ENCODE measurements at places on chromosomes 13 and 19. TPM values are rescaled to one million over a fixed set of nuclear protein-coding genes. Genes with fewer than 3 reads are reported as not detected.

DNA sequence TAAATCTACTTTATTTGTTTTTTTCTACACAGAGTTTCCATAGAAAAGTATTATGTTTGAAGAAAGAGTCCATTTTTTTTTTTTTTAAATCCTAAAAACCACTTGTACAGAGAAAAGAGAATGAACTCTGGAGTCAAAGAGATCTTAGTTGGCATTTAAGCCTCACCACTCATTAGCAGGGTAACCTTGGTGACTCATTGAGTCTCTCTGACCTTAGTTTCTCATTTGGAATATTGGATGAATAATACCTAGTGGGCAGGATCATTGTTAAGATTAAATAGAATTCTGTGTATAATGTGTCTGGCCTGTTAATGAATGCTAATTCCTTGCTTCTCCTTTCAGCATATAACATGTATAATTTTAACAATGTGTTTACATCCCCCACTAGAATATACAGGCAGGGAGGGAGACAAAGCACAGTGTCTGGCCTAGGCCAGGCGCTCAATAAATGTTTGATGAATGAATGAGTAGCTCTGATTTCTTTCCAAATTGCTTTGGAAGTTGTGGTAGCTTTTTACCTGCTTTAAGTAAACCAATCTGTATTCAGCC is 48.7 kb upstream of the MYCBP2 start:
- DNase-seq: no peak

Gene GPC6
- 8.4 TPM for total RNA-seq

- no peak for DNase-seq
These were observed 29.7 kb upstream of the OLFM2 start for GRCh38 chr19:9966024-9966423.

GRCh38 chr19:43532571-43532961 is 422 bp upstream of the ZNF575 start:
- DNase-seq: no peak

Gene CLEC4G
- not detected for total RNA-seq

DNA sequence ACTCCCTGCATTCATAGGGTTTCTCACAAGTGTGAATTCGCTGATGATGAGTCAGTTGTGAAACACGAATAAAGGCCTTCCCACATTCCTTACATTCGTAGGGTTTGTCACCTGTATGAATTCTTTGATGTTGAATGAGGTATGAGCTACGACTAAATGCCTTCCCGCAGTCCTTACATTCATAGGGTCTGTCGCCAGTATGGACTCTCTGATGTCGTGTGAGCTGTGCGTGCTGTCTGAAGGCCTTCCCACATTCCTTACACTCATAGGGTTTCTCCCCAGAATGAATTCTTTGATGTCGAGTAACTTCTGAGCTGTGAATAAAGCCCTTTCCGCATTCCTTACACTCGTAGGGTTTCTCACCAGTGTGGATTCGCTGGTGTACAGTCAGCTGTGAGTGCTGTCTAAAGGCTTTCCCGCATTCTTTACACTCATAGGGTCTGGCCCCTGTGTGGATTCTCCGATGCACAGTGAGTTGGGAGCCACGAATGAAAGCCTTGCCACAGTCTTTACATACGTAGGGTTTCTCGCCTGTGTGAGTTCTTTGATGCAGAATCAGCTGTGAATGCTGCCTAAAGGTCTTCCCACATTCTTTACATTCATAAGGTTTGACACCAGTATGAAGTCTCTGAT is 30.5 kb upstream of the COX7A1 start:
- no peak for DNase-seq

DNA sequence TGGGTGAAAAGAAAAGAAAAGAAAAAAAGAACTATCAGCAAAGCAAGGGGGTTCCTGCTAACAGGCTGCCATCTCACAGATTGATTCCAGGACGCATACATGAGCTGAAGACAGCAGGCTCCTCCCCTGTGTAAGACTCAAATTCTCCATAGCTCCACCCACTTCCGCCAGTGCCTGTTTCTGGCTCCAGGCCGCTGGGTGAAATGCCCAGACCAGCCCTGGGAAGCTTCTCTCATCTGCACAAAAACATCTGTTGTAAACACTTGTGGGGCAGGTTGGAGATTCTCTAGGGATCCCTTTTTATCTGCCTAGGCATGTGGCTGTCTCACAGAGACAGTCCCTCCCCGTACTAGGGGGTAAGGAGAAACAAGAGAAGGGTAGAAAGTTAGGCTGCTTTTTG is 1054.4 kb upstream of the SPRY2 start:
- DNase-seq: no peak

DNA sequence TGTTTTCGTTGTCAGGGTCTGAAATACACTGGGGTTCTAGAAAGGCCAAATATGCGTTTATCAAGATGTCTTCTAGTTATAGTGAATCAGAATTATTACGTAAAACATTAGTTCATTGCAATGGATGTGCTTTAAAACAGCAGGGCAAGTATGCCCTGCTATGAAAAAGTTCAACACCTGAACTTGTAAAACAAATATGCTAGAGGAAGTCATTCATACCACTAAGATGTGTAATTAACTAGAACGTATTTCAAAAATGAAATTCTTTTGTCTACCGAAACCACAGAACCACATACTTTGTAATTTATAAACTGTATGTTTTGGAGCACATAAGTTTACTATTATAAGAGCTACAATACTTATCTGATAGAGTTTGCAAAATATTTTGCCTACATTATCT is 266.2 kb downstream of the KCTD12 start:
- no peak for DNase-seq

- DNase-seq: no peak
These were observed 580 bp downstream of the EIF3K start for GRCh38 chr19:38619361-38620174.

Gene MEIS3
- total RNA-seq: 43.2 TPM

GRCh38 chr13:101945435-101945834 is 456.4 kb downstream of the FGF14 start:
- no peak for DNase-seq

Gene ADGRE2
- total RNA-seq: 10.3 TPM

- no peak for DNase-seq
These were observed 6.2 kb downstream of the ZNF253 start for GRCh38 chr19:19871932-19872331.

GRCh38 chr19:47247308-47247990 is 8.9 kb upstream of the CCDC9 start:
- no peak for DNase-seq

GRCh38 chr13:73991884-73992283 is 142.3 kb downstream of the KLF12 start:
- DNase-seq: no peak

DNA sequence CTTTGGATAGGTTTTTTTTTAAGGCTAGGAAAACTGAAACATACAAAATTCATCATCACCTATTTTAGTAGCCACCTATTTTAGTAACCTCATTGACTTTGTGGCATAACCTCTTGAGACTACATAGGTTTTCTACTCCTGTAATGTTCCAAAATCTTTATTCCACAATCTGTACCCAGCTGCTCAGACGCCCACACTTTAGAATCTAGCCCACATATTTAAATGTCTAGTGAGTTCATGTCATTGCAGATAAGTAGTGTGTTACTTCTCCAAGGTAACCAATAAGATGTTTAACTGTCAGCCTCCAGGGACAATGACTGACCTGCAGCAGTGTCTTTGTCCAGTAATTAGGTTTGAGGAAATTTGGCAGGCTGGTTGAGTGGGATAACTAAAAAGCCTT is 330.2 kb downstream of the MZT1 start:
- no peak for DNase-seq

DNA sequence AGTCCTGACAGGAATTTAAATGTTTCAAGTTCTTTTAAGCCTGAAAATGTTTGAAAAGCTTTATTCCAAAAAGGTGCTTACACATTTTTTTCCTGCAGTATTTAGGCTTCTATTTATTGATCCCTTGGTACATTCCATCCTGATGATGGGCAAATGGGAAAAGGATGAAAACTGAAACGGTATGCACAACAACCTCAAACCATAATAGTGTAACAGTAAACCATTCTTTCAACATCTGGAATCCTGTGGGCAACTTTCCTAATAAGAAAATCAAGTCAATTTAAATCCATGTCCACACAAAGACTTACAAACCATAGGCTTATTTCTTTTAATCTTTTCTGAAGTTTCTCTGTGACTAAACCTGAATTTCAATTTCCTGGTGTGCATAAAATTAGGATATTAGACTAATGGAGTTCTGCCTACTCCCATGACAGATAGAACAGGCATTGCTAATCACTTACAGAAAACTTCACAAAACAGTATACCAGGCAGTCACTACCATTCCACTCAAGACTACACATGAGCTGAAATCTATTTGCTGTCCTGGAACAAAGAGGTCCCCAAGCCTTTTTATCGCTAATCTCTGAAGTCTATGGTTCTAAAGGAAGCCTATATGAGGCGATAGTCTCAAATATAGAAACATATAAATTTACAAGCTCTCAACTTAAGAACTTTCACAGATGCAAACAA is 103.3 kb downstream of the DLEU7 start:
- DNase-seq: no peak

DNA sequence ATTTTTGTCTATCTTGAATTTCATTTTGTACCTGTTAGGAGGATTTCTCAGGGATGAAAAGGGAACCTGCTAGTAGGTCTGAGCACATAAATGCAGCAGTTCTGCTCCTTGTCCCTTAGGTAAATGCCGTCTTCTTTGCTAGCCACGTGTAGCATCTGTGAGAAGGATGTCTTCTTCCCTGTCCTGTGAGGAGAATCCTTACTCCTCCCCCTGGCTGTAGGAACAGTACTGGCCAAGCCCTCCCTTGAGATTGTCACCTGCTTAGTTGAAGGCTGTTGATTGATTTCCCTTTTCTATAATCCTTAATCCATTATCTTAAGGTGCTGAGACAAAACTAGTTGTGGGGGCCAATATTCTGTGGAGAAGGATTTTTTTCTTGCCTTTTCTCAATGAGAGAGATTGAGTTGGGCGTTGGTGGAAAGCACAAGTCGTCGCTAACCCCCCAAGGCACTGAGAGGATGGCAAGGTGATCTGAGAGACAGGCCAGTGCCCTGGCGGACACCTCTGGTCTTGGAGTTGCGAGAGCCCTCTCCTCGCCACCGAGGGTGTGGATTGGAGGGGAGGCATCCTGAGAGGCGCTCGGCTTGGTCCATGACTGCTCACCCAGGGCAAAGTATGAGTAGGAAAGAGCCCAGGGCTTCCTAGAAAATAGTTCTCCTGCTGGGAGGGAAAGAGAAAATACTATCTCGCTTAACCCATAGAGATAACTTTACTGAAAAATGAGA is 216.7 kb downstream of the ATP8A2 start:
- DNase-seq: no peak

- DNase-seq: no peak
These were observed 1395.8 kb downstream of the EFNB2 start for GRCh38 chr13:105139380-105140285.

DNA sequence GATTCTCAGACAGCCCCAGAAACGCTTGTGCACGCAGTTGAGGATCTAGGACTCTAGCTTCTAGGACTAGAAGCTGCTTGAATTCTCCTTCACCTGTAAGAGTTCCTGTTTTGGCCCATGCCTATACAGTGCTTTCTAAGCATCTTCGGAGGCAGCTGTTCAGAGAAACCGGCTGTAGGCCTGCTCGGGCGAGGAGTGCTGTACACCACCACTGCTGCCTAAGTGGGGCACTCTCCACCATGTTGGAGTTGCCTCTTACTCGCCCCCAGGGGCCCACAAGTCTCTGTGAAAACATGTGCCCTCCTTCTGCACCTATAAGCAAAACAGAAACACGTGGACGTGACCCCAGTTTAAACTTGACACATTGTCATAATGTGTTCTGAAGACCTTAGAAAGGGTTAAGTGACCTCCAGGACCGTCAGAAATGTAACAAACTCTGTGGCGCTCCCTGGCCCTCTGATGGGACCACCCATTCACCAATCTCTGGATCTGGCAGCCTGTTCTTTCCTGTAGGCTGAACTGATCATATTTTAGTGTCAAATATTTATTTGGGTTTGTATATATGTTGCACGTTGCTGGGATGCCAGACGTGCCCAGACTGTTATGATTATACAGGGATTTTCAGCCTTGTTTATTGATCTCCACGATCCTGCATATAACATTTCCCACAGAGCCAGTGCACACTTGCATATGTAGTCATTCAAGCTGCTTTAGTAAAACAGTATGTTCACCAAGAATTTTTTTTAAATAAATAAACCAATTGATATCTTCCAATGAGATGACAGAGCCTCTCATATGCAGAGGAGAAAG is 60.8 kb downstream of the C13orf42 start:
- no peak for DNase-seq

Gene KLK3
- not detected for total RNA-seq

Gene ZNF681
- 8.4 TPM for total RNA-seq

DNA sequence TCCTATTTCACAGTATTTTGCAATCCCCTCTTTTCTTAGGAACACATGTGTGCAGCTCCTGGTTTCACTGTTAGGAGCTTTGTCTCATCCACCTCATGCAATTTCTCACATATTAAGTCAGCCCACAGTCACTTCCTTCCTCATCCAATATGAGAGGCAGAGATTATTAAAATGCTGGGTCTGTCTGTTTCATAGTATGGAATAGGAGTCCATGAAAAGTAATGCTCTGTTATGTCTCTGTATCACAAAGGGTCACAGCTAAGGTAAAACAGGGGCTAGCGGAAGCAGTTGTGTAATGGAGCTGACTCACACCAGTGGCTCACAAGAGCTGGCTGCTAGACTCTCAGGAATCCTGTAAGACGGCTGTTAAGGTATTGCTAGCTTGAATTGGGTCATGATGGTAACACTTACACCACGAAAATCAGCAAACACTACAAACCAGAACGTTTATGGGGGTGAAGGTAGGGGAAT is 216.5 kb downstream of the EFNB2 start:
- no peak for DNase-seq

Gene MBD3L2
- not detected for total RNA-seq

GRCh38 chr19:35712567-35713505 is 5.0 kb upstream of the KMT2B start:
- DNase-seq: no peak

DNA sequence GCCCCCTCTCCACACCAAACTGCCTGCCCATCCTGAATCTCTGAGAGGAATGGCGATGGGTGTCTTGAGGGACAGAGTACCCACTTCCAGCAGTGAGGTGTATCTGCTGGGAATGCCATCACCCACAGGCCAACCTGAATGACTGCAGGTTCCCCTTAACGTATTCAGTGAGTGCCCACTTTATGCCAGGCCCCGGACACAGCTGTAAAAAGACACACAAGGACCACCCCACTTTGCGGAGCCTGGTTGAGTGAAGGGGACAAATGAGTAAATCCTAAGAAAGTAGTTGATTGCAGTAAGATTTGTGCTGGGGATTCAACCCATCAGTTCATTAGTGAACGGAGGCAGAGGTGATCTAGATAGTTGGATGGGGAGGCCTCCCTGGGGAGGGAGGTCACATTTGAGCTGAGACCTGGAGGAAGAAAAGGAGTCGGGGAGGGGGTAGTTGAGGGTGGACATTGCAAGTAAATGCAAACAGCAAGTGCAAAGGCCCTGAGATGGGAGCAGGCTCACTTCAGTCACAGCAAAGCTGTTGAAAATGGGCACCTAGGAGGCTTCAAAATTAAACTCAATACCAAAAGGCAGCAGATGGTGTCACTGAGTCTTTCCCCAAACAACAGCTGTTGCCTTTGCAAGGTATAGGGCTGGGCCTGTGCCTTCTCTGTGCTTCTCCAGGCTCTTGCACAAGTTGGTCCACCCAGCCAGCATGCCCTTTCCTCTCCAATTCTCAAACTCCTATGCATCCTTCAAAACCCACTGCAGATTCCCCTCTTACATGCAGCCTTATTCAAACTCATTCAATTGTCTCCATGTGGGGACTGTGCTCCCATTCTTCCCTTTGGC is 4.3 kb downstream of the GDF15 start:
- no peak for DNase-seq

GRCh38 chr13:109146912-109147647 is 517.7 kb downstream of the MYO16 start:
- DNase-seq: no peak

Gene SCN1B
- total RNA-seq: 1.1 TPM

All from type B pancreatic cell (in vitro differentiated cells).